ENCODE measurements at places on chromosomes 16 and 17. TPM values are rescaled to one million over a fixed set of nuclear protein-coding genes. Genes with fewer than 3 reads are reported as not detected.

MAP2K6 gene
- 33.2 TPM for polyA plus RNA-seq

ITGAX gene
- polyA plus RNA-seq, result not detected

TBC1D3H gene
- not detected for polyA plus RNA-seq

DNA sequence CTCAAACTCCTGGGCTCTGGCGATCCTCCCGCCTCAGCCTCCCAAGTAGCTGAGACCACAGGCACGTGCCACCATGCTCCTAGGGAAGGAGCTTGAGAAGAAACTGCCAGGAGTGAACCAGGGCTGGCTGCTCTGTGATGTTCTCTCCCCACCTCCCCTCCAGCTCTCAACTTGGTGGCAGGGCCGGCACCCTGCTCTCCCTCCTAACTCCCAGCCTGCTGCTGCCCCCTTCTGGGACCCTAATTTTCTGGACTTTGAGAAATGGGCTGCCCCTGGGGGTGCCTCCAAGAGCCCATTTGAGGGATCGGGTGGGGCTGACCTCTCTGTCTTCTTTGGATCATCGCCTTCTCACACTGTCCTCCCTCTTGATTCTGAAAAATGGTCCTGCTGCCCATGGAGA lies 14.9 kb upstream of the STAT3 start:
- H3K27me3 ChIP-seq, result no peaks in the 10 kb centered on the region
- 0 out of 2 replicates have a peak overlapping the region, but pooled peaks have one; percentile 58 for H3K27ac ChIP-seq
- H3K4me3 ChIP-seq, result no peak overlapping the region
- no peaks in the 10 kb centered on the region for H3K36me3 ChIP-seq
- peaks cover 49% of the 10 kb centered on the region for H3K4me1 ChIP-seq
